ENCODE measurements at places on chromosomes 1 and 21. TPM values are rescaled to one million over a fixed set of nuclear protein-coding genes. Genes with fewer than 3 reads are reported as not detected.

Gene SPRR4
- total RNA-seq: not detected

DNA sequence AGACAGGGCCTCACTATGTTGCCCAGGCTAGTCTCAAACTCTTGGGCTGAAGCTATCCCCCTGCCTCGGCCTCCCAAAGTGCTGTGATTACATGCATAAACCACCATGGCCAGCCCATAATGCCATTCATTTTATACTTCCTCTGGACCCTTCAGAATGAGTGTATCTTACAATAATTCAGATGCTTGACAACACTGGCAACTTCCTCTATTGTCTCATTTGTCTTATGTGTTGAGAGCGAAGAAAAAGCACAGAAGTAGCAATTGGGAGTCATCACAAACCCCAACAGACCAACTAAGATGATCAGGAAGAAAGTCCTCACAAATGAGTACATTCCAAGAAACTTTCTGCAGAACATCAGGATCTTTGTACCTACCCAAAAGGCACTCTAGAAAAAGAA, 191.9 kb downstream of the RERE start:
- no peak for DNase-seq

DNA sequence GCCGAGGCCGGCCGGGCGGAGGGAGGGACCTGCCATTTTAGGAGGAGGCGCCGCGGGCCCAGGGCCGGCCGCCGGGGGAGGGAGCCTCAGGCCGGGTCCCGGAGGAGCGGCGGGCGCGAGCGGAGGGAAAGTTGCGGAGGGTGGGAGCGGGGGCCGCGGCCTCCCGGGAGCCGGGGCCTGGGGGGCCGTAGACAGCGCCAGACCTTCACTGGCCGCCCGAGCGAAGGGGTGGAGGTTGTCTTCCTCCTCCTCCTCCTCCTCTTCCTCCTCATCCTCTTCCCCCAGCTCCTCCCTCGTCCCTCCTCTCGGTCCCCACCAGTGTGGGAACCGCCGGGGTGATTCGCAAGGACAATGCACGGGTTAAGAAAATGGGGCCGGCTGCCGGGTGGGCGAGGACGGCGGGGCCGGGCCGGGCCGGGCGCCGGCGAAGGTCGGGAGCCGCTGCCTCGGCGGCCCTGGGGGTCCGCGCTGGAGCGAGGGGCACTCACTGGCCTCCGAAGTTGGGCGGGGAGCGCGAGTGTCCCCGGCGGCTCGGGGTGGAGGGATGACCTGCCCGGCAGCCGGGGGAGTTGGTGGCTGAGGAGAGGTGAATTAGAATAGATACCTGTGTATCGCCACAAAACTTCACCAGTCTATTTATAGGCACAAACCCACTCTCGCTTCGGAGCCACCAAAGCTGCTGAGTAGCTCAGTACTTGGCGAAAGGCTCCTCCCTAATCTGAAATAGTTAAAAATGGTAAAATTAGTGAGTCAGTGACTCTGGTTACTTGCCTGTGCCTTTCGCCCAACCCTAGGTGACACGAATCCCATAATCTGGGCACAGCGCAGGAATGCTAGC, 1.3 kb downstream of the DYRK1A start:
- no peak for DNase-seq

Gene PRMT6
- 41.9 TPM for total RNA-seq

- peak; percentile 12 for DNase-seq
These were observed 247.4 kb downstream of the RHOU start for GRCh38 chr1:228982637-228983036.

All from H9 (cell line).